SW 1271 (cell line): ENCODE measurements at places on chromosomes 5 and 9.

GRCh38 chr5:126852841-126853271, 75.9 kb downstream of the LMNB1 start:
- DNase-seq: no peak

GRCh38 chr9:69579760-69580581, 92.2 kb downstream of the APBA1 start:
- no peak for DNase-seq

GRCh38 chr9:105270711-105271110, 26.3 kb downstream of the SLC44A1 start:
- no peak for DNase-seq

- no peak for DNase-seq
Measured at GRCh38 chr9:95515272-95516113, 1.3 kb downstream of the PTCH1 start.

DNA sequence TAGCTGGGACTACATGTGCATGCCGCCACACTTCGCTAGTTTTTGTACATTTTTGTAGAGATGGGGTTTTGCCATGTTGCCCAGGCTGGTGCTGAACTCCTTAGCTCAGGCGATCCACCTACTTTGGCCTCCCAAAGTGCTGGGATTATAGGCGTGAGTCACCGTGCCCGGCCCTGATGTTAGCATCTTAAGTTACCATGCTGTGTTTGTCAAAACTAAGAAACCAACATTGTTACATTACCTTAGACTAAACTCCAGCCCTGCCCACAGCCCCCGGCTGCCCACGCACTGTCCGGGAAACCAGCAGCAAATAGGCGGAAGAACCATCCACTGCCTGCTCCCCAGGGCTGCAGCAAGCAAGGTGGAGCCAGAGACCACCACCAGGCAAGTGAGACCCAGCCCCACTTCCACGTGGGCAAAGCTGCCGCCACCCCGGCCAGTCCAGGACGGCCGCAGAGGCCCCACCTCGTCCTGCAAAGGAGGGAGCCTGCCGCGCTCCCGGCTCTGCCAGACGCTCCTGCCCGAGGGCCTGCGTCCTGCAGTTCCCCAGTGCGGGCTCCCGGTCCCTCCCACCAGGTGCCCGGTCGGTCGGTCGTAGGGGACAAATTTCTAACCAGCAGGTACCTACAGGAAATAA, 35.7 kb upstream of the TXN start:
- DNase-seq: no peak

DNA sequence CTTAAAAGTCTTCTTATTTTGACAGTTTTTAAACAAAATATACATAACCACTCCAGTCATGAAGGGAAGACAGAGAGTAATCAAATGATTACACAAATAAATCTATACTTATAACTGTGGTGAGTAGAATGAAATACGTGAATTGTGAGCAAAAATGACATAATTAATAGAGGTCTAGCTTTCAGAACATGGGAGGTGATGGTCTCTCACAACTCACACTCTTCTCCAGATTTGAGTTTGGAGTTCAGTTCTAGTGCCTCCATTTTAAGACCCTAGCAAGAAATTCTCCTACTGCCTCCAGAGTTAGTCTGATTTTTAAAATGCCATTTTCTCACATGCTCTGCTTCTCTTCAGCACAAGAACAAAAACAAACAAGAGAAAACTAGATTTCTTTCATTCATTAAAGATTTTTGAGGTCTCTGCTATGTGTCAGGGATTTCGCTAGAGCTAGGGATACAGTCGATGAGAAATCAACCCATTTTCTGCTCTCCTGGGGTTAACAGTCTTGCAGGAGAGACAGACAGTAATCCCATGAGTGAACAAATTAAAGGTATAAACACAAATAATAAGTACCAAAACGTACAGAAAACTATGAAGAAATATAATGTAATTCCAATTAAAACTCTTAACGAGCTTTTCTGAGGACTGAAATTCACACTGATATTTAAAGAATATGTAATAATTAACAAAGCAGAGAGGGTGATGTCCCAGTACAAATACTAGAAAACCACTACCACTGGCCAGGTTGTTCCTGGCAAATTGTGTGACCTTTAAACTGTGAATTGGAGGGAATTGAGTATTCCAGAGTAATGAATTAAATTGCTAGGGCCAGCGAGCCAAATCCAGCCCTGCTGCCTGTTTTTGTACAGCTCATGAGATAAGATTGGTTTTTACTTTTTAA, 27.1 kb upstream of the HTR4 start:
- DNase-seq: no peak

DNA sequence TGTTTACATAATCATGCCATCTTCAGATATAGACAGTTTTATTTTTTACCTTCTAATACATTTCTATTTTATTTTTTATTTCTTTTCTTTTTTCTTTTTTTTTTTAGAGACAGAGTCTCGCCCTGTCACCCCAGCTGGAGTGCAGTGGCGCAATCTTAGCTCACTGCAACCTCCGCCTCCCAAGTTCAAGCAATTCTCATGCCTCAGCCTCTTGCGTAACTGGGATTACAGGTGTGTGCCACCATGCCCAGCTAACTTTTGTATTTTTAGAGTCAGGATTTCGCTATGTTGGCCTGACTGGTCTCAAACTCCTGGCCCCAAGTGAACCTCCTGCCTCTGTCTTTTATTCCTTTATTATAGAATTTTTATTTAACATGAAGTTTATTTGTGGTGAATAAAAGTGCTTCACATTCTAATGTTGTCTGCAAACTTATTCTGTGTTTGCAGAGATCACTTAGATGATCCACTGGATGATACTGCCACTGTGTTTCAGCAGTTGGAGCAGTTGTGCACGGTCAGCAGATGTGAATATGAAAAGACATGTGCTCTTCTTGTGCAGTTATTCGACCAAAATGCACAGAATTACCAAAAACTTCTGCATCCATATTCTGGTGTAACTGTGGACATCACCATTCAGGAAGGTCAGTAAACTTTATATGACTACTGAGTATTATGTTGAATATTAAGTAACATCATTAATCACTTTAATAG, 62.2 kb downstream of the RANBP17 start:
- no peak for DNase-seq

- no peak for DNase-seq
Measured at GRCh38 chr5:98042961-98043360, 730.5 kb upstream of the RGMB start.

DNA sequence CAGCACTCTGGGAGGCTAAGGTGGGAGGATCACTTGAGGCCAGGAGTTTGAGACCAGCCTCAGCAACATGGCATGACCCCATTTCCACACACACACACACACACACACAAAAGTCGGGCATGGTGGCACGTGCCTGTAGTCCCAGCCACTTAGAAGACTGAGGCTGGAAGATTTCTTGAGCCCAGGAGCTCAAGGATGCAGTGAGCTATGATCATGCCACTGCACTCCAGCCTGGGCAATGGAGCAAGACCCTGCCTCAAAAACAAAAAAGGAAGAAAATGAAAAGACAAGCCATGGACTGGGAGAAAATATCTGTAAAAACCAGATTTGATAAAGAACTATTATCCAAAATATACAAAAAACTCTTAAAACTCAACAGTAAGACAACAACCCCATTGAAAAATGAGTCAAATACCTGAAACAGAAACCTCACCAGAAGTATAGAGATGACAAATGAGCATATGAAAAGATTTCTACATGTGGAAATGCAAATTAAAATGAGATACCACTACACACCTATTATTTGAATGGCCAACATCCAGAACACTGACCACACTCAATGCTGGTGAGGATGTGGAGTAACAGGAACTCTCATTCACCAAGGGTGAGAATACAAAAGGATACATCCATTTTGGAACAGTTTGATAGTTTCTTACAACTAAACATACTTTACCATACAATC, 24.7 kb downstream of the DNAJA1 start:
- DNase-seq: no peak
